ENCODE measurements at places on chromosomes 7 and 10.

GRCh38 chr10:47025253-47025539 is 114.0 kb downstream of the PTPN20 start:
- no peak for DNase-seq

DNA sequence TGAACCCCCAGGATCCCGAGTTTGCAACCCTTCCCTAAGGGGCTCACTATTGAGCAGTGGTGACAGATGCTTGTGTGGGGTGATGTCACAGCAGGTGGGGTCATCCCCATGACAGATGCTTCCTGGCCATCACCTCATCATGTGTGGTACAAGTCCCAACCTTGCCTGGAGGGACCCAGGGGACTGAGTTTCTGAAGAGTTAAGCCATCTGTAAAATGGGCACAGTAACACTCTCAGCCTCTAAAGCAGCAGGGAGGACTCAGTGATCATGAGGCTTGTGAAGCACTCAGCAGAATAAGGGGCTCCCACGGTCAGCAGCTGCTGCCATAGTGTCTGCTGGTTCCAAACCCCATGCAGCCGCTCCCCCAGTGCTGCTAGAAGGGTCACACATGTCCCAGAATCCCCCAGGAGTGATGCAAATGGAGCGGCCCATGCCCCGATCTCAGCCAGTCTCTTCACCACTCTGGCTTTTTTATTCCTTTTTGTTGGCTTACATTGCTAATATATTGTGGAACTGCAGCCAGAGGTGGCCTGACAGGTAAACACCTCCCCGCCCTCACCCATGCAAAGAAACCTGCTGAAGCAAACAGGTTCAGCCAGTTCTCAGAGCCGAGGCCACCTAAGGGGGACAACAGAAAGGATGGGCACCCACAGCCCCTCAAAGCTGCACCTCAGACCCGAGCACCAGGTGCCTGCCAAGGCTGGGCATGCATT is 102.1 kb upstream of the PDGFA start:
- DNase-seq: no peak

DNA sequence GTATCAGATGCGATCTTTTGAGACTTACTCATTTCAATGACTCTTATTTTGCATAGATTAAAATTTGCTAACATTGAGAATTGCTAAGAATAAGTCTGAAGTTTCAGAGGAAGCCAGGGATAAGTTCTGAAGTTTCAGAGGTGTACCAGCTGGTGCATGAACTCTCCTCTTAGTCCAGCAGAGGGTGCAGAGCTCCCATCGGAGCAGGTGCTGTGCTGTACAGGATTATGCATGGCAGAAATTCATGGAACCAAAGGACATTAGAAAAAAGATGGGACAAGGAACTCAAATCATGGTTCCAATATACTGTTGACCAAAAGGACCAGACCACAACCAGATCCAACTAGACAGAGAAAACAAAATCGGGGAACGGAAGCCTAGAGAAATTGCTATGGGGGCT is 41.9 kb downstream of the MGAM2 start:
- DNase-seq: peak; percentile 18

GRCh38 chr10:3691482-3691881 is 93.5 kb downstream of the KLF6 start:
- DNase-seq: no peak

GRCh38 chr7:55048221-55048859 is 29.5 kb downstream of the EGFR start:
- DNase-seq: no peak

DNA sequence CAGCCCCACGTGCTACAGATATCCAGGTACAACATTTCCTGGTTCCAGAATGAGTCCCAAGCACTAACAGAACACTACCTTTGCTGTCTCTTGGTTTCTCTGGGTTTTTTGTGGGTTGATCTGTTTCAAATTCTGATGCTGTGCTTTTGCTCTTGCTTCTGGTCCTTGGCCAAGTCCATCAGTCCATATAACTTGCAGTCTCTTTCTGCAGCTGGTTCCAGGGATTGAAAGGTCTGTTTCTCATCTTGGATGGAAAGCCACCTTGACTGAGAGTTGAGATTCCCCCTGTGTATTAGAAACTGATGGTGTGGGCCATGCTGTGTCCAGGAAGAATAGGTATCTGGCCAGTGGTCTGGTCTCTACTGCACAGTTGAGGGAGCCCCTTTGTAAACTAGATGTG is 171.1 kb downstream of the JCAD start:
- no peak for DNase-seq

GRCh38 chr7:154912871-154913637 is 89.9 kb downstream of the PAXIP1 start:
- no peak for DNase-seq

GRCh38 chr7:140350056-140350455 is 48.3 kb downstream of the SLC37A3 start:
- no peak for DNase-seq

- no peak for DNase-seq
Observed at GRCh38 chr10:119330342-119330741, 123.0 kb downstream of the GRK5 start.

DNA sequence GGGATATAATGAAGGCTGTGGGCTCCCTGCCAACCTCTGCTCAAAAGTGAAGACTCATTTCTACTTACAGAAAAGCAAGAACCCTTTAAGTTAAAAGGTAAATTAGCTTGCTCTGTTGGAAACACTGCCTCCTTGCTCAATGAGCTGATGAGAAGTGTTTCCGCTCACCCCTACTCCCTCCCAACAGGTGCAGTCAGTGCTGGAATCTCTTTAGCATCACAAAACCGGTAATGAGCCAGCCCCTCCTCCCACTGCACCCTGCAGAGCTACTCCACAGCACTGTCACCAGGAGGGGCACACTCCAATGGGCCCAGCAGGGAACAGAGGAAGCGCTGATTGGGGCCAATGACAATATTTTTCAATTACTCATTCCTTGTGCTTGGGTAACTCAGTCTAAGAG is 262.5 kb downstream of the TCERG1L start:
- DNase-seq: no peak

- DNase-seq: no peak
Observed at GRCh38 chr10:126565441-126565840, 105.1 kb downstream of the C10orf90 start.

GRCh38 chr10:124589491-124590041 is 127.9 kb downstream of the LHPP start:
- no peak for DNase-seq

DNA sequence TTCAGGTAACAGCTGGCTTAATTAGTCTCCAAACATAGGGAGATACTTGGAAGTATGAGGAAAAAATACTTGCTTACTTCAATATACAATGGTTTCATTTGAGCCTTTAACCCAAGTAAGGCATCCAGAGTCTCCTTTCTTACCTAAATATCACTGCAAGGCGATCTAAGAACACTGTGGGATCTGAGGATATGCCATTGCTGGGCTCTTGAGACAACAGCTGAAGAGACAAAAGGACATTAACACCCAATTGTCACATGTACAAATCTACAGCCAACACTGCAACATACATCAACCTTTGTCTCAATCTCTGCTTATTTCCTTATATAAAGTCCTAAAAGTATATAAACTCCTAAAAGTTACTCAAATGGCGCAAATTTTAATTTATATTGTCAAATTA is 44.4 kb downstream of the IRF5 start:
- DNase-seq: no peak

GRCh38 chr10:119347181-119347974 is 140.0 kb downstream of the GRK5 start:
- DNase-seq: no peak

DNA sequence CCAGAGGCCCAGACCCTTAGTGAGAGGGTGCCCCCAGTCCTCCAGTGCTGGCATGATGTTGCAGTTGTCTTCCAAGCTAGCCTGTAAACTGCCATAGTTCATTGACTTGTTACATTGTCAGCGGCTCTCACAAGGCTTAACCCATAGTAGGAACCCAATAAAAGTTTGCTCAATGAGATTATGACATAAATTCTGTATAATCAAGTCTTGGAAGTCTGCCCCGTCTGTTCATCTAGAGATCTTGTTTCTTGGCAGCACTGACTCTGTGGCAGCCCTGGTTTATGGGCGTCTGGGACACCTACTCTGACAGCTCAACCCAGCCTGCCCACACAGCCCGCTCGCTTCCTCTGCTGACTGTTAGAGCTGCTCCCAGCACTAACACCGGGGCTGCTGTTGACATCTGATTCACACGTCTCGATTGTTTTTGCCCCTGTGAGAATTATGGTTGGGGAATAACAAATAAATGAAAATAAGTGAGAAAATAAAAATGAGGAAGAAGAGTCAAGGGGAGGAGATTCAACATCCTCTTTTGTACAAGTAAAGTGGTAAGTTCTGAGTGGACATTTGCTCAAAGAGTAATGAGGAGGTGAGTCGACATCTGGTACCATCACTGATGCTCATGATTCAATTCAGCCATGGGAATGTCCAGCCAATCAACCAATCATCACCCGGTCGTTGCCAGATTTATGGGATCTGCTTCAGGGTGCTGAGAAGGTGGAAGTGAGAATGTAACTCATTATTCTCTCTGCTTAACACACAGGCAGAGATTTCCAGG is 160.8 kb downstream of the SPAG6 start:
- no peak for DNase-seq

DNA sequence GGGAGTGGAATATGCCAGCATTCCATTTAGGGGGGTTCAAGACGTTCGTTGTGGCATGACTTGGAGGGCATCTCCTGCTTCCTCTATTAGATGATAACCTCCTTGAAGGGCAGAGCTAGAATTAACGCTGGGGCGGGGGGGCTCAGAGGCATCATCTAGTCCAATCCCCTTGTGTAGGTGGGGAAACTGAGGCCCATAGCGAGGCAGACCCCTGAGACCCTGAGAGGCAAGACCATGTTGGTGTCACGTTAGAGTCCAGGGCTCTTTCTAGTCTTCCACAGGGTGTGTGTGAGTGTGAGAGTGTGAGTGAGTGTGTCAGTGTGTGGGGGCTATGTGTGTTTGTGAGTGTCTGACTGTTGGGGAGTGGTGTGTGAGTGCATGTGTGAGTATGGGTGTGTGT is 29.3 kb upstream of the NUB1 start:
- DNase-seq: no peak

- DNase-seq: peak; percentile 65
Observed at GRCh38 chr7:128398016-128398840, 11.6 kb downstream of the IMPDH1 start.

- DNase-seq: no peak
Observed at GRCh38 chr10:25811052-25811685, 122.9 kb upstream of the MYO3A start.

DNA sequence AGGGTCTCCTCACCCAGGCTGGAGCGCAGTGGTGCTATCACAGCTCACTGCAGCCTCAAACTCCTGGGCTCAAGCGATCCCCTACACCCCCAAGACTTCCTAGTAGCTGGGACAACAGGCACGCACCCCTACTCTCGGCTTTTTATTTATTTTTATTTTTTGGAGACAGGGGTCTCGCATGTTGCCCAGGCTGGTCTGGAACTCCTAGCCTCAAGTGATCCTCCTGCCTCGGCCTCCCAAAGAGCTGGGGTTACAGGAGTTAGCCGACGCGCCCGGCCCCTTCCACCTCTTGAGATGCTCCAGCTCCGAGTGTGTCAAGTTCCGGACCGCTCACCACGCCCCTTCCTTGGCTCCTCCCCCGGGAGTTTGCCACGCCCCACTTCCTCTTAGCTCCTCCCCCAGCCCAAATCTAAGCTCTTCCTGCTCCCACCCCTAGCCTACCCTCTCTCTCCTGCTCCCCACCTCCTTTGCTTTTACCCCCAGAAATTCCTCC is 6.3 kb downstream of the NAT16 start:
- DNase-seq: peak; percentile 73

DNA sequence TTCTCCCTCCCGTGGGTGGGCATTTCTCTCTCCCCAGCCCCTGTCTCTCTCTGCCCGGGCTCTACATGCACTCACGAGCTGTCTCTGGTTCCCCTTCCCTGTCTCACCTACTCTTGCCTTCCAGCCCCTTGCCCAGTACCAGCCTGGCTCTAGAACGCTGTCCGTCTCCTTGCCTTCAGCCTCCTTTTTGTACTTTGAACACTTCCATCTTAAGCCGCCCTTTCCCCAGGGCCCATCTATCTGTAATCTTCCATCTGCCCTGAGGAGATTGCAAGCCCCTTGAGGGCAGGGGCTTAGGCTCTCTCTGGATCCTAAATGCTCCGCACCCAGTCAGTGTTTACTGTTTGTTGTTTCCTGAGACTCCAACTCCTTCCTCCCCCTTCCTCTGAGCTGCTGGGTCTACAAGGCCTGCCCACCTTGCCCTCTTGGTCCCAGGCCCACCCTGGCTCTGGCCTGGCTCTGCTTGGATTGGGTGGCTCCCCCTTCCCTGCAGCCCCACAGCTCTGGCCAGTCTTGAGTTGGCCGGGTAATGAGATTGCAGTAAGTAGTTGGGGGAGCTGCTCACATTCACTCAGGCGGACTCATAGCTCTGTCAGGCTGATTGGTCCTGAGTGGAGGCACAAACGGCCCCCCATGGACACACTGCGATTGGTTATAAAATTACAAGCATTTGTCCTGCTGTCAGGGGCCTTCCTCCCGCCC is 28.3 kb downstream of the POLL start:
- DNase-seq: no peak

- DNase-seq: no peak
Observed at GRCh38 chr7:7773334-7774309, 55.2 kb upstream of the RPA3 start.

DNA sequence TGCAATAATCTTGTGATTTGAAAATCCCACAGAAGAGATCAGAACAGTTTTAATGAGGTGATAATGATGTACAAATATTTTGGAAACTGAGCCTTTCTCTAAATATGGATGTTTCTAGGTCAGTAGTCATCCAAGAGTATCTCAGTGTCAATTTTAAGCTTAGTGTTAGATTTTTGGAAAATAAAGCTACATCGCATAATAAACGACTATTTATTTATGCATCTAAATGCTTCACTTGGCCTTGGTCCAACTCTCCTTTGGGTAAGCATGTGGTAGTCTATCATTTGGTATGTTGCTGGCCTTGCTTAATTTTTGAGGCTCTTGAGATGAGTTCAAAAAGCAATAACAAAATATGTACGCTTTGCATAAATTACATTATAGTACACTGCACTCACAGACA is 5.4 kb upstream of the PPP1R9A start:
- no peak for DNase-seq

- DNase-seq: peak; percentile 6
Observed at GRCh38 chr7:65509368-65510186, 135.9 kb downstream of the ZNF92 start.

- no peak for DNase-seq
Observed at GRCh38 chr7:125516194-125516593, 586.6 kb upstream of the POT1 start.

GRCh38 chr10:29202386-29202940 is 86.4 kb upstream of the LYZL1 start:
- DNase-seq: no peak

- DNase-seq: no peak
Observed at GRCh38 chr10:116836902-116837523, 12.3 kb upstream of the ENO4 start.

All from ELR (cell line).